ENCODE measurements at places on chromosomes 5 and 9.

DNA sequence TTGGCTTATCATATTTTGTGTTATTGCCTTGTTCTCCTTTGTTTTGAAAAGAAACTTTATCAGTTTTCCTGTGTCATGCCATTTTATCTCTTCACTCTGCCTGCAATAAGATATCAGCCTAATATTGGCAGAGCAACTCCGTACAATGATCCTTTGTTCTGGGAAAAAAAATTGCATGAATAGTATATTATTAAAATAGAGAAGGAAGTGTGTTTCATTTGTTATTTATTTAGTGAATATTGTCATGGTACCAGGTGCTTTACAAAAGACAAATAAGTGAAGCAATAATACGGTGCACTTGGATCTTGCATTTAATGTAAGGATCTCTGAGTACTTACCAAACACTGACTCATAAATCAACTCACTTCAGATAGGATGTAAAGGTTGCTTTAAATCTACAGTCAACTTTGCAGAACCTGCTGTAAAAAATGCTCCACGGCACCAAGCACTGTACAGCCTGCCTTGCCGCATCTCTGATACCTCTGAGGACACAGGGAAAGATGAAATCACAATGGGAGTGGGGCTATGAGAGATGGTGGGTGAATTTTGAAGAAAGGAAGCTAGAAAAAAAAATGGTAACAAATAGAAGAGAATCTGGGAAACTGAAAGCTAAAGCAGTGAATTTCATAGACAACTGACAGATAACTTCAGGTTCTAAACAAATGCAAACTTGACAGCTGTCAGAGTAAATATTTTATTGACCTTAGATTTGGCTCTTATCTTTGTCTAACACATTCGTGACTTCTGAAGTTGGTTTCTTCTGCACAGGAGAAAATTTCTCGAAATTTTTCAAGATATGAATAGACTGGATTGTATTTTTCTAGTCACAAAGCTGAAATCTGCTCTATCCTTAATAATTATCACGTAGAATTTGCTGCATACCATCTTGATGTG lies 232.1 kb downstream of the ENC1 start:
- DNase-seq: no peak

- DNase-seq: no peak
Measured at GRCh38 chr9:33375238-33375840, 27.0 kb downstream of the AQP7 start.

GRCh38 chr9:38346811-38347210 lies 45.7 kb upstream of the ALDH1B1 start:
- DNase-seq: no peak

- no peak for DNase-seq
Measured at GRCh38 chr5:170152767-170153166, 47.1 kb downstream of the FOXI1 start.

DNA sequence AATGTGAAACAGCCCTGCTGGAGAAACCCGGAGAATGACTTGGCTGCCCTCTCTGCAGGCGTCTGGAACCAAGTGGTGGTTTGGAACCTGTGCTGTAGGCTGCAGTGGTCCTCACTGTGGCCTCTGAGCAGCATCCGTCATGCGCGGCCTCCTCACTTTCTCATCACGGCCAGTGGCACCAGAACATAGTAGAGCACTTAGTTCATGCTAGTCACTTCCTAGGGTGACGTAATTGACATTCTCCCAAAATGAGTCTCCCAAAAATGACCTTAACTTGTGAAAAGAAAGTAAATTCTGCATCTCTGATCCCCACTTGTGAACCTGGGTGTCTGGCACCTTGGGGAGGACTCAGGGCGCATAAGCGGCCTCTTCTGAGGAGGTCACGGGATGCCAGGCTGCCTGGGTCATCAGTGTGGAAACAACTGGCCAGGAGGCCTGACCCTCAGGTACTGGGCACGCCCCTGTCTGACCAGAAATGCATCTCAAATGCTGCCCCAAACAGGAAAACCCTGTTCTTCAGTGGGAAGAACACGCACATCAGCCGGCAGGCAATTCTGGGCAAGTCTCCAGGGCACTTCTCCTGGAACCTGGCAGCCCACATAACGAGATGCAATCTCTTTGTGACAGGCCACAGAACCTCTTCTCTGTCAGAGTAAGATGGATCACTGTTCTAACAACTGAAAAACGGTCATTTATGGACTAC lies 36.6 kb upstream of the SPTLC1 start:
- DNase-seq: no peak

DNA sequence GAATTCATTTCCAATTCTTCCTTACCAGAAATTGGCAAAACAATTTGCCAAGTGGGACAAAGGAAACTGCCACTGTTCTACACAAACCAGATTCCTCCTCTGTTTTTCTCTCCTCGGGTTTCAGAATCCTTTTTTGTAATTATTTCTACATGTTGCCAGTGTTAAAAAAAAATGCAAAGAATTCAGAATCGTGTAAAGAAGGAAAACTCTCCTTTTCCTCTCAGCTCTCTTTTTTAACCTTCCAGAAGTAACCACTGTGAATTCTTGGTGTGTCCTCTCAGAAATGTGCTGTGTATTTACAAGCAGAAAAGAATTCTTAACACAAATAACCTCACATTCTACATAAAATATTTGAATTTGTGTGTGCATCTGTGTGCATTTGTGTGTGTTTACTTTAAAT lies 224.6 kb downstream of the DRD1 start:
- DNase-seq: no peak

DNA sequence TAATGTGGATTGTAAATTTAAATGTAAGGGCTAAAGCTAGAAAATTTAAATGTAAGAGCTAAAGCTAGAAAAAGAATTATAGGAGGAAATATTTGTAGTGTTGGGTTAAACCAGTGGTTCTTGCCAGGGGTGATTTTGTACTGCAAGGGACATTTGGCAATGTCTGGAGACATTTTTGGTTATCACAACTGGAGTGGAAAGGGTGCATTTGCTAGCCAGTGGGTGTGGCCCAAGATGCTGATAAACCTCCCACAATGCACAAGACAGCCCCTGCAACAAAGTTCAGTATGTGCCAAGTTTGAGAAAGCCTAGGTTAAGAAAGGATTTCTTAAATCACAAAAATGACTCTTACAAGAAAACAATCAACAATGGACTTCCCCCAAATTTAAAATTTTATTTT lies 31.6 kb upstream of the ELL2 start:
- DNase-seq: no peak

GRCh38 chr9:108272349-108272899 lies 583.4 kb downstream of the ACTL7B start:
- DNase-seq: no peak

- no peak for DNase-seq
Measured at GRCh38 chr9:130445268-130445983, 665 bp downstream of the ASS1 start.

DNA sequence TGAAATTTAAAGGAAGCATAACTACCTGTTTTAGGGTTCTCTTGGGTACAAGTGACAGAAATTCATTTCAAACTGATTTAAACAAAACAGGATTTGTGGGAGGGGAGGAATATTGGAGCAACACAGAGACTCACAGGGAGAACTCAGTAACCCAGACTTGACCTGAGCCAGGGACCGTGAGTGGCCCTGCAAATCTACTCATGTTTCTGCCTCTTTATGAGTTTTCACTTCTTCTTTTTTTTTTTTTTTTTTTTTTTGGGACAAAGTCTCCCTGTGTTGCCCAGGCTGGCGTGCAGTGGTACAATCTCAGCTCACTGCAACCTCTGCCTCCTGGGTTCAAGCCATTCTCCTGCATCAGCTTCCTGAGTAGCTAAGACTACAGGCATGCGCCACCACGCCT lies 405.6 kb upstream of the ZNF608 start:
- DNase-seq: no peak
